AG08395 (cell line): ENCODE measurements at places on chromosomes 3 and 15.

DNA sequence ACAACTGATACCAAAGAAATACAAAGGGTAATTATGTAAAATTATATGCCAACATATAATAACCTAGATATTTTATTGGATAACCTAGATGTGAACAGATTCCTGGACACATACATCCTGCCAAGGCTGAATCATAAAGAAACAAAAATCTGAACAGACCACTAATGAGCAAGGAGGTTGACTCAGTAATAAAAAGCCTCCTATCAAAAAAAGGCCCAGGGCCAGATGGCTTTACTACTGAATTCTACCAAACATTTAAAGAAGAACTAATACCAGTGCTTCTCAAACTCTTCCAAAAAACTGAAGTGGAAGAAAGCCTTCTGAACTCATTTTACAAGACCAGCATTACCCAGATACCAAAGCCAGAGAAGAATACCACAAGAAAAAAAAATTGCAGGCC is 32.4 kb downstream of the THBS1 start:
- no peak for DNase-seq

GRCh38 chr3:63387568-63387967 is 109.5 kb downstream of the SYNPR start:
- DNase-seq = no peak

DNA sequence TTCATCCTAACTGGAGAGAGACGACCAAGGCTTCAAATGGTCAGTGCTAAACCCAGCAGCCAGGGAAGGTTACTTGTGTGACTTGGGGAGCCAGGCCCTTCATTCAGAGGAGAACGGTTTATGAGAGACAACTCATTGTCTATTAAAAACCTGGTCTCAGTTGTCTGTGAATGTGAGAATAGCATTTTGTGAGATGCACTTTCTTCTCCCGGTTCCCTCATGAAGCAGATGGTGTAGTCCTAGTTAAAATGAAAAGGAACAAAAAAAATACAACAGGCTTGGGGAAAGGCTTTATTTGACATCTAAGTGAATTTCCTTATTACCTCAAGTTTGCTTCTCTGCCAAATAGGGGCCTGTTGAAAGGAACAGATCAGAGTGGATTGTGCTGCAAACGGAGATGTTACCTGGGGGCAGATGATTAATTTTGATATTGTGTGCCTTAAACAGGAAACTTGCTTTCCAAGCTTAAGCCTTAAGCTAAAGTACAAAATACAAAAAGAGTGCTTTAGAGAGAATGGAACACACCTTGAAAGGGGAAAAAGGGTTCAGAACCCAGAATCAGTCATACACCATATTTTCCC is 202.7 kb upstream of the BHLHE40 start:
- no peak for DNase-seq

DNA sequence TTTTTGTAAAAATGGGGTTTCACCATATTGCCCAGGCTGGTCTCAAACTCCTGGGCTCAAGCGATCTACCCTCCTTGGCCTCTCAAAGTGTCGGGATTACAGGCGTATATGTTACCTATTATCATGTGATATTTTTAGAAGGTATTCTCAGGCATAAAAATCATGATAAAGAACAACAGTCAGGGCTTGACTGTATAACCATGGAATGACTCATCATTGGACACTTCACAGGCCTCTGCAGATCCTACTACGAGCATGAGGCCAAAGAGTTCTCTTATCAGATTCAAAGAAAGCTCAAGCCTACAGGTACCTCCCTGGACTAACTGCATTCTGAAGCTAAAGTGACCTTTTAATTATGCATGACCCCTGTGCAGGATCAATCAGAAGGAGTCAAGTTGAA is 91.7 kb upstream of the PRICKLE2 start:
- DNase-seq = no peak

GRCh38 chr3:177295116-177295515 is 97.8 kb upstream of the TBL1XR1 start:
- DNase-seq = no peak

DNA sequence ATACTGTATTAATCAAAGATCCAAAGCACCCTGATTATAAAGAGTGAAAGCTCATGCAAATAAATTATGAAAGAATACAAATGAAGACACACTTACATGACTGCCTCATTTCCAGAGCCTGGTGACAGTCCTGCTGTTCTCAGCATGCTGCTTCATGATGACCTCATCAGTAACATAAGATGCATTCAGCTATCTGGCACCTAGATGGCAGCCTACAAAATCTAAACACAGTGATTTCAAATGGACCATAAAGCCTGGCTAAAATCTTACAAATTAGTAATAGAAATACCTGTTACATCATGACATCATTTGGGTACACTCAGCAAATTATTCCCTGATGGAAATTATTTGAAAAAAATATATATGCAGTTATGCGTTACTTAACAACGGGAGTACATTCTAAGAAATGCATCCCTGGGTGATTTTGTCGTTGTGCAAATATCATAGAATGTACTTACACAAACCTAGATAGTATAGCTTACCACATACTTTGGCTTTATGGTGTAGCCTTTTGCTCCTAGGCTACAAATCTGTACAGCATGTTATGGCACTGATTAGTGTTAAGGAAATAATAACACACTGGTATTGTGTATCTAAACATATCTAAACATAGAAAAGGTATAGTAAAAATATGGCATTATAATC is 207.2 kb downstream of the EPHA3 start:
- peak; percentile 5 for DNase-seq

DNA sequence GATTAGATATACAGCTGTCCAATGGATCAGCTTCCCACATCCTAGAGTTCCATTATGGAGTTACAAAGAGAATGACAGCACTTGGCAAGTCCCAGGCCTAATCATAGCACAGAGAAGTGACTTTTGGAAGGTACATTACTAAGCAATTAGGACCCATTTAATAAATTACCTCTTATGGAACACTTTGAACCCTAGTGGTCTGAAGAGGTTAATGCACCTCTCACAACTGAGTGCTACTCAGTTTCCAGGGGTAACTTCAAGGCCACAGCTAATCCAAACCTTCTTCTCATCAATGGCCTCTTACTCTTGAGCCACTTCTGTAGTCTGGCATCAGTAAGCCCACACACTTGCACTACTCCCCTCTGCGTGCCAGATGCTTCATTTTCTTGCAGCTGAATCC is 34.9 kb upstream of the MEIS2 start:
- DNase-seq = no peak

DNA sequence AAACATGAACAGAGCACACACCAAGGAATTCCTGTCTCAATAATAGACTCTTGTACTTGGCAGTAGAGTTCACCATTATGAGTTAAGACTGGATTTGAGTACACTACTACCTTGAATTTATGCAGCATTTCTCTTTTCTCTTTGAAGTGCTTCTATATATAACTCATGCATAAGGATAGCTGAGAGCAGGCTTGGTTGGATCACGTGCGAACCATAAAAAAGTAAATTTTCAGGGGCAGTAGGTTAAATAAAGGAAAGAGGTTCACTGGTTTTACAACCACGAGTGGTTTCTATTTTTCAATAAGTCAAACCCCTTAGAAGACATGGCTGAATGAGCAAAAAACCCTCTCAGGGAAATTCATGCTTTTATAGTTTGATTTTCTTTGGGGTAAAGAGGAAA is 28.6 kb upstream of the PDZRN3 start:
- DNase-seq = no peak

GRCh38 chr15:52232327-52232726 is 41.1 kb upstream of the GNB5 start:
- DNase-seq = no peak

DNA sequence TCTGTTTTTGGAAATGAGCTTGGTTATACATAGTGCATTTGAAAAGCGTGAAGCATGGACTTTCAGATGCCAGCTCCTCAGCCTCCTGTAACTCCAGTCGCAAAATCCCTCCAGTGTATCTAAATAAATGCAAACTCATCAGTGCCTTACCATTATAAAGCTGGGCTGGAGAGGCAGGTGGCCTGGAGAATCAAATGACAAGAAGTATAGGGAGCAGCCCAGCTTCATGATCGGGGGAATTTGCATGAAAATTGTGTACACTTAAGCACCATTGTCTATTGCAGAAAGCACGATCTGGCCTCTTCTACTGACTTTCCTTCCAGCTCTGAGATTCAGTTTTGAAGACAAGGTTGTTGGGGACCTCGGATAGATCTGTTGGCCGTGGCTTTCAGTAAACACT is 71.7 kb downstream of the IGF1R start:
- DNase-seq = no peak

- DNase-seq = no peak
These were observed 37.2 kb downstream of the CMSS1 start for GRCh38 chr3:99854756-99855298.
